Activated CD4-positive, alpha-beta T cell treated with anti-CD3 and anti-CD28 coated beads, Interleukin-2, amount 50 U/mL, for 4 hours (primary cell): ENCODE measurements at places on chromosomes 5 and 9.

GRCh38 chr5:135533794-135534193 is 2.0 kb downstream of the NEUROG1 start:
- DNase-seq, result no peak

- DNase-seq, result no peak
These were observed 375.2 kb downstream of the ARRDC3 start for GRCh38 chr5:91007780-91008402.

- DNase-seq, result no peak
These were observed 3.9 kb downstream of the MVB12B start for GRCh38 chr9:126330536-126330935.

DNA sequence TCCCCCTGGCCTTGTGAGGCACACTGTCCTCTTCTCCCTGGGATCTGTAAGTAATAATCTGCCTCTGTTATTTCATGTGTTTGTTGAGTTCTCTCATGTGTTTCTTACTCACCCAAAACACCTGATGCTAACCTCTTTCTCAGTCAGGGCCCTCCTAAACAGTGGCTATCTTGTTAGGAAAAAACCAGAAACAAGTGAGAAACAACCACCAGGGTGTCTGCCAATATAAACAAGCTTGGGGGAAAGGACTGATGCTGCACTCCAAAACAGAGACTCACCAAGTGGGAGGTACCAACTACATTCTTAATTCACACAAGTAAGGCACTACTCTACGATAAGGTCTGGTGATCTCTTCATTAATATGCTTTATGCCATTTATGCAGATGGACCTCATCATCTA is 564.4 kb downstream of the SEMA5A start:
- no peak for DNase-seq

DNA sequence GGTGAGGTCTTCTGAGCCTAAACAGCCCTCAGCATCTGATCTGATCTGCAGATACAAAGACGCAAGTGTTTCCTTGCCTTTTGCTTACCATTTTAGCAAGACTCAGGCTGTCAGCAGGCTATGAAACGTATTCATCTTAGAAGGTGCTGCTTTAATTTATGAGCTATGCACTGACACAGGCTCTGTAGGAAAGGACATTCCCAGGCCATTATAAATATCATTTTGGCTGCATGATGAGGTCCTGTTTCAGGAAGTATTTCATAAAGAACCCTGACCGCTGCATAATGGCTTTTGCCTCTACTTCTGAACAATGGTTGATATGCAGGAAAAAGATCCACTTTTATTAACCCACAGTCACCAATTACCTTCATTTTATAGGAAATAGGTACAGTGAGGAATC is 98.4 kb upstream of the CAST start:
- DNase-seq, result no peak

DNA sequence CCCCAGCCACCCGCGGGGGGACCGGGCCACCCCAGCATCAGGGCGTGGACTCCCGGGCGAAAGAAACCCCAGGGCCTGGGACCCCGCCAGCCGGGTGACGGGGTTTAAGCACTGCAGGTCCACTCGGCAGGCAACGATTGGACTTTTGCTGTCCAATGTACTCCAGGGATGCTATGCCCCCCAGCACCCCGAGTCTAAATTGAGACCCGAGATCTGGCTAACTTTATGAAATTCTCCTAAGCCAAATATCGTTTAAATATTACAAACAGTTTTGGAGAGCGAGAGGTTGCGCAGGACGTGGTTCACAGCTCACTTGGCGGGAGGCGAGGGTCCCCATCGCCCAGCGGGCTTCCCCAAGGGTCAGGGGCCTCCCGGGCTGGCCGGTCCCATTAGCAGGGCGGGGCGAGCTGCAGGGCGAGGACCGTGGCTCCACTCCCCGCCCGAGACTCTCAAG is 384 bp upstream of the MRPS2 start:
- no peak for DNase-seq

- DNase-seq, result peak; percentile 54
These were observed 2.9 kb upstream of the FOXD1 start for GRCh38 chr5:73451224-73452130.

- DNase-seq, result no peak
These were observed 4.3 kb upstream of the TCOF1 start for GRCh38 chr5:150353032-150353675.

GRCh38 chr9:123089790-123090189 is 56.3 kb downstream of the GPR21 start:
- DNase-seq, result no peak

- no peak for DNase-seq
These were observed 8.3 kb upstream of the SEPTIN8 start for GRCh38 chr5:132785365-132785764.

GRCh38 chr5:93433422-93433821 is 147.6 kb downstream of the NR2F1-AS1 start:
- no peak for DNase-seq

DNA sequence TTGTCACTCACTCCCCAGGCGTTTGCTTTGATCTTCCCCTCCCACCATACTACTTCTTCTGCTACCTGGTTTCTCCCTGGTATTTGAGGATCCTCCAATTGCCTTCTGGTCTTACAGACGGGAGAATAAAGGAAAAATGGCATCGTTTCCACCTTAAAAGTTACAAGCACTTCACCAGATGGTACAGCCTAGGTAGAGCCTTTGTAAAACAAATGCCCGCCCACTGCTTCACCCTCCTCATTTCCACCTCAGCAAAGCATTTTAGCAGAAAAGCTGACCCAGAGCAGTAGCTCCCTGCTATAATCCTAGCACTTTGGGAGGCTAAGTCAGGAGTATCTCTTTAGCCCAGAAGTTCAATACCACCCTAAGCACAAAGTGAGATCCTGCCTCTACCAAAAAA is 5.1 kb upstream of the ANXA2R start:
- no peak for DNase-seq

GRCh38 chr5:6829150-6829784 is 116.0 kb downstream of the TENT4A start:
- DNase-seq, result no peak

DNA sequence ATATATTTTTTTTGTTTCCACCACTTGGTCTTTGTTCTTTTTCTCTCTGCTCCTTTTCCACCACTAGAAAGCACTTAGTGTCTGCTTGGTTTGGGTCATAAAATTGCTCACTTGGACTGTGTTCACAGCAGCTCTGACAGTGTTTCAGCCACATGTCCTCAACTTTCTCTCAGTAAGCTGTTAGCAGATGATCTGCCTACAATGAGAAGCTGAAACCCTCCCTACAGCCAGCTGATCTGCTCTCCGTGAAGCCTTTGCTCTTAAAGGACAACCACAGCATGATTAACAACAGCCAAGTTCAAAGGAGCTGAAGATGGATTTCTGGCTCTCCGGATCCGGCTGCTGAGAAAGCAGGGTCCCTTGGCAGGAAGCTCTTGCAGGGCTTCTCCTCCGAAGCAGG is 31.6 kb downstream of the PRLR start:
- no peak for DNase-seq

DNA sequence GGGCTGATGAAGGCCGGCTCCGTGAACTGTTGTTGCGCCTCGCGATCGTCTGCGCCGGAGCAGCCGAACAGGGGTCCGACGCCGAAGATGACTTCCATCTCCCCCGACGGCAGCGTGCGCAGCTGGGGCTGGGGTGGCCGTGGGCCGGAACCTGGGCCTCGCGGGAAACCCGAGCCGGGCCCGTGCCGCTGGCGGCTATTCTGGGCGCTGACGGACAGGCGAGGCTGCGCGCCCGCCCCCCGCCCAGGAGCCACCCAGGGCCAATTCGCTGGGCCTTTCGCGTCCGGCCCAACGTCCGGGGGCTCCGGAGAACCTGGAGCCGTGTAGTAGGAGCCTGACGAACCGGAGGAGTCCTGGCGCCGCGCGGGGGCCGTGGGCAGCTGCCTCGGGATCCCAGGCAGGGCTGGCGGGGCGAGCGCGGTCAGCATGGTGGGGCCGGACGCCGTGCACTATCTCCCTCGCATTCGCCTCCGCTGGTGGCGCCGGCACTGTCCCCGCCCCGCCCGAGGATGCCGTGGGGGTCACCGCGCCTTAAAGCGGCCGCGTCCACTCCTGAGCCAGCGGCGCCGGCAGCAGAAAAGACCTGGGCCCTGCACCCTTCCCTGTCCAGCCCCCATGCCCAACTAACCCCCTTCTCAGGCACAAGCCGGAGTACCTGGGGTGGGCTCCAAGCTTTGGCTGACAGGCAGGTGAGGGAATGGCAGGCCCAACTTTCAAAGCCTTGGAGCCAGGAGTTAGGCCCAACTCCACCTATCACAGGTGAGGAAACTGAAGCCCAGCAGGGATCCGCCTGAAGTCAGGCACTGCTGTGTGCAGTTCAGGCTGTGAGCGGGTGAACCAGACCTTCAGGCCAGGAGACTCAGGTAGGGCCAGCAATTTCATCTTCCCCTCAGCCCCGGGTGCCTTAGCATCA is at the start of gene PROB1:
PROB1 (minus strand) TSS at position 451 of the 913 bp plus-strand sequence; CDS start at position 428, 23 bp downstream.
- DNase-seq, result no peak
